ENCODE measurements at places on chromosomes 16 and 17.

DNA sequence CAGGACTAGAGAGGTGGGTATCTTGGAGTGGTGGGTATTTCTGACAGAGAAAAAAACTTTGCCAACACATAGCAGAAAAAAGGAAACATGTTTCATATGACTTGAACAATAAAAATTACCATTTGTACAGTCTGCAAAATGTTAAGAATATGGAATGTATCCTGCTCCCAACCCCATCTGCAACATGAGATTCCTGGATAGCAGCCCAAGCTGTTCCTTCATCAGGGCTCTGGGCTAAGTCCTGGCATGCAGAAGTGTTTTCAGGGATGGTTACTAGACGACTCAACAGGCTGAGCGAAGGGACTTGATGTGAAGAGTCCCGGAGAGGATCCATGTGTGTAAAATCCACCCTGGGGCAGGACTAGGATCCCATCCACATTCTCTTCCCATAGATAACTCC lies 121.0 kb upstream of the IRX3 start:
- no peak for DNase-seq

GRCh38 chr16:53743149-53743566 lies 39.2 kb downstream of the FTO start:
- no peak for DNase-seq

GRCh38 chr17:2435181-2435741 lies 34.4 kb upstream of the MNT start:
- DNase-seq = no peak

- no peak for DNase-seq
Observed at GRCh38 chr17:74748279-74748528, 224 bp upstream of the NHERF1 start.

DNA sequence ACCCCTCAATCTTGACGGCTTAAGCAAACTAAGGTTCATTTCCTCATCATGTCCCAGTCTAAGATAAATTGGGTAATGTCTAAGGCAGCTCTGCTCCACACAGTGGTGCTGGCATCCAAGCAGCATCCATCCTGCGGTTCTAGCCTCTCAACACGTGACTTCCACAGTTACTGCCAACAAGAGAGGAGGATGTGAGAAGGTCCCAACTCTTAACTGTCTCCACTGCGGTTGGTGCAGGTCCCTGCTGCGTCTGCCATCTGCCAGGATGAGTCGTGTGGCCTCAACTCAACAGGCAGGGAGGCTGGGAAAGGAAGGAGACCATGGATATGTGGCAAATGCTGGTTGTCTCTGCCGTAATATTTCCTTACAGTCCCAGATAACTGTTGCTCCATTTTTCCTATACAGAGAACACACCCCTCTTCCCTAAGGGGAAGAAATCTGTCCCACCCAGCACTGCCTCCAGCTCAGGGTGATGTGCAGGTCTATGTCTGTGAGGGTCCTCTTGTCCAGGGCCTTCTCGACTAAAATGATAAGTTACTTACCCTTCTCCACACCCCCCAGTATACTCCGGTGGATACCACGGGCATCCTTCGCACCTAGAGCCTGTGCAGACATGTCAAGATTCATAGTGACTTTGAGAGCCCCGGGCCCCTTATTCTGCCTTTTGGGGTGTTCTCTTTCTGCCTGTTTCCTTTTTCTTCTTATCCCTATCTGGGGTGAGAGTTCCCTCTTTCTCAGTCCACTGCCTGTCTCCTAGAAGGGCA lies 64.7 kb downstream of the KCNJ18 start:
- DNase-seq = no peak

GRCh38 chr16:55010492-55011160 lies 80.0 kb downstream of the IRX5 start:
- DNase-seq = no peak

- DNase-seq = peak; percentile 43
Observed at GRCh38 chr17:7261379-7262191, 693 bp downstream of the CLDN7 start.

DNA sequence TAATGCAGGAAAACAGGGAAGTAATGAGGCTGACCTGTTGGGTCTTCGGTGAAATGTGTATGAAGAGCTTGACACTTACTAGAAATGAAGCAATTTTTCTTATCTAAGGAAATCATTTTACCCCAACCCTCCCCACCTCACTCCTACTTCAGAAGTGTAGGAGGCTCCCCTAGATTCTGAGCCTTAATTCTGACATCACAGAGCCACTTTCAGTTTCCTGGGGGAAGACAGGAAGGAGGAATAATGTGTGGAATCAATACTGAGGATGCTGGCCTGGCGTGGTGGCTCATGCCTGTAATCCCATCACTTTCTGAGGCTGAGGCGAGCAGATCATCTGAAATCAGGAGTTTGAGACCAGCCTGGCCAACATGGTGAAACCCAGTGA lies 20.3 kb downstream of the FBRS start:
- no peak for DNase-seq

- no peak for DNase-seq
Observed at GRCh38 chr17:81931189-81931556, 3.6 kb upstream of the MAFG start.

- DNase-seq = no peak
Observed at GRCh38 chr17:3547628-3548027, 10.0 kb downstream of the TRPV3 start.

DNA sequence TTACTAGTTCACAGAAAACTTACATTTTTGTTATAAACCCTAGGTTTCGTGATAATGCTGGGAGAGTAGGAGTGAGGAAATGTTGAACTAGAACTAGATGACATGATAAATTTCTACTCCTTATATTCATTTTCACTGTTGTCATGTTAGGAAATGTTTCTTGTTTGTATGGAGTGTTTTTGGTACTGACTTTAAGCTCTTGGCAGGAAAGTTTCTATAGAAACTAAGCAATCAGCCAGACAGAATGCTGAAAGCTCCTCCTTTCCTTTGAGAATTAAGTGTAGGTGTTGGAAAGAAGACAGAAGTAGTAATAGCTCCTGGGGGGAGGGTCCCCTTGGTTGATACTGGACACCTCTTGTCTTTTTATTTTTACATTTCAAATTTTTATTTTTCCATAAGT lies 309.8 kb downstream of the MAP2K4 start:
- no peak for DNase-seq

GRCh38 chr17:50148226-50149090 lies 2.0 kb downstream of the PPP1R9B start:
- no peak for DNase-seq

DNA sequence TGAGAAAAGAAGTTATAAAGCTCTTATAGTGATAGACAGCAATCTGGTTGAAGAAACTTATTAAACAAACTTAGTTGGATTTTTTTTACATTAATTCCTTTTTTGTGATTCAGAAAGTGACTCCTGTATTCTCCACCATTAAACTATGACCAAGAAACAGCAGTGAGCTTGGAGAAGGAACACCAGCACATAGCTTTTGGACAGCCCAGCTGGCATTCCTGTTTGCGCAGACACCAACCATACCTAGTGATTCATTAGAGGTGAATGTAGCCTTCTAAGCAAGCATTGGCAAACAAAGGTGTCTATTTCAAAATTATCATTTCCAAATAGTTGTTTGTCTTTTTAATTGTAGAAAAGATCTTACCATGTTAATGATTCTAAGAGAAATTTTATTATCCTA lies 94.4 kb downstream of the STXBP4 start:
- DNase-seq = no peak

DNA sequence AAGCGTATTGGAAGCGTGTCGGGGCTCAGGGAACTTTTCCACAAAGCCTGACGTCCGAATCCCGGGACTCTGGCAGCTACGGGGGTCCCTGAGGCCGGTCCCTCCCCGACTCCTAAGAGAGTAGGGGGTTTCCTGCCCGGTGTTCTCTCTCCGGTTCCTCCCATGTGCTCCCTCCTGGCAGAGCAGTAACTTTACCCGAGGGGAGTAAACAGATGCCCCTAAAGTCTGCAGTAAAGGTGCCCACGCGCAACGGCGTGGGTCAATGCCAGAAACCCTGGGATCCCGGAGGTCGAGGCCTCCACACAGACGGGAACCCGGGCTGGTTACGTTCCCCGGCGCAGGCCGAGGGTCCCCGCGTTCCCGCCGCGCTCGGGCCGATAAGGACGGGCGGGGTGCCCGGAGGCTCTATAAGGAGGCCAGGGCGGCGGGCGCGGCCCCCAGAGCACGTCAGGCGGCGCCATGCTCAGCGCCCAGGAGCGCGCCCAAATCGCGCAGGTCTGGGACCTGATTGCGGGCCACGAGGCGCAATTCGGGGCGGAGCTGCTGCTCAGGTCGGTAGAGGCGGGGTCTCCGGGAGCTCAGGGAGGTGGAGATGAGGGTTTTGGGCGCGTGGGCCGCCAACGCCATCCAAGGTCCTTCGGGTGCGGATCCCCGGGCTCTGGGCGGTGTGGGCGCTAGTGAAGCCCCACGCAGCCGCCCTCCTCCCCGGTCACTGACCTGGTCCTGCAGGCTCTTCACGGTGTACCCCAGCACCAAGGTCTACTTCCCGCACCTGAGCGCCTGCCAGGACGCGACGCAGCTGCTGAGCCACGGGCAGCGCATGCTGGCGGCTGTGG lies at the start of gene HBM:
TSS of gene HBM (plus strand) at position 440 of the 836 bp plus-strand sequence. CDS start at position 460, 20 bp downstream.
- no peak for DNase-seq

- DNase-seq = no peak
Observed at GRCh38 chr16:27221576-27222248, 18.4 kb downstream of the KDM8 start.

DNA sequence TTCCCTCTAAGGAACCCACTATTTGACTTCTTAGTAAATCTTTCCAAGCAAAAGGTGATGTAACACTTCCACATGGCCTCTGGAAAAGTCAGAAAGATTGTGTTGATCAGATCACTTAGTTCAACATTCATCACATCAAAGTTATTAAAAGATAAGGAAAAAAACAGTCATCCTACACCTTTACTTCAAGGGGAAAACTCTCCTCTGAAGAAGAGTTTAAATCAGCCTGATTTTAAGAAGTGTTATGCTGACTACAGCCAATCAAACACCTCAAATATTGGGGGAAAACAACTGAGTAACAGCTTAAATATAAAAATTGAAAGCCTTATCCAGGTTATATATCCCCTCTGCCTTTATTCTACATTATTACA lies 19.6 kb upstream of the COPRS start:
- DNase-seq = no peak

DNA sequence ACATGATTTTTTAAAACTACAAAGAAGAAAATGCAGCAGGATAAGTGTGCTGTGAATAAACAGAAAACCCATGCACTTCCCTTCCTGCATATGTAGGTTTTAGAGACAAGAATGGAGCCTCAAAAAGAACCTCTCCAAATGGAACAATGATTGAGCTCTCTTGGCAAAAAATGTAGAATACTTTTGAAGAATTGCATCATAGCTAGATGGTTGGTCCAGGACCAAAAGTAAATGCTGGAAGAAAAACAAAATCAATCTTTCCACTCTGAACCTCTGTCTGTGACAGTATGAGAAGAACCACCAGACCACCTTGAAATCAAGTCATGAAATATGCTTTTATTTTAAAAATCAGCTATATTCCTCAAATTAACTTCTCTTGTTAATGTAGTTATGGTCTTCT lies 17.5 kb downstream of the HELZ start:
- DNase-seq = no peak

GRCh38 chr17:55190748-55191147 lies 74.0 kb upstream of the HLF start:
- DNase-seq = no peak

GRCh38 chr16:66952430-66953110 lies 8.5 kb upstream of the CES3 start:
- no peak for DNase-seq

GRCh38 chr16:10752843-10753523 lies 9.3 kb downstream of the NUBP1 start:
- no peak for DNase-seq

DNA sequence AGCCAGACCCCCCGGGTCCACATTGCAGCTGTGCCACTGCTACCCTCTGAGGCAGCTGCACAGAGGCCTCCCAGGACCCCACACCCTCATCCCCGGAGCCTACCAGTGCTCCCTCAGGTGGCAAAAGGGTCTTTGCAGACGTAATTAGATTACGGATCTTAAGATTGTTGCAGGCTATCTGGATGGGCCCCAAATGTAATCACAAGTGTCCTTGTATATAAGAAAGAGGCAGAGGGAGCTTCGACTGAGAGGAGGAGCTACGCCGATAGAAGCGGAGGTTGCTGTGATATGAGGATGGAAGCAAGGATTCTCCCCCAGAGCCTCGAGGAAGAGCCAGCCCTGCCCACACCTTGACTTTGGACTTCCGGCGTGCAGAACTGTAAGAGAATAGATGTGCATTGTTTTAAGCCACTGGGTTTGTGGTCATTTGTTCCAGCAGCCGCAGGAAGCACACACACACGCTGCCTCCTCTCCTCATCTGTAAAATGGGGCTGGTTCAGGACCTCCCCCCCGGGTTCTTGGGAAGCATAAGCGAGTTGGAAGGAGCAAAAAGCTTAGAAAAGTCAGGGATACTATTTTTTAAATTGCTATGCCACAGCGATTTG lies 10.5 kb upstream of the RAI1 start:
- DNase-seq = no peak

GRCh38 chr16:24729243-24729950 lies at the start of gene TNRC6A:
Gene TNRC6A, plus strand, starts transcription at chr16:24729651. Its CDS starts 191 bp downstream, at chr16:24729842.
- DNase-seq = peak; percentile 74

- DNase-seq = no peak
Observed at GRCh38 chr17:45895304-45895968, 1.1 kb downstream of the MAPT start.

- no peak for DNase-seq
Observed at GRCh38 chr16:21950782-21951521, 2.2 kb upstream of the UQCRC2 start.

GRCh38 chr17:20202141-20202621 lies 193.0 kb downstream of the SPECC1 start:
- DNase-seq = no peak

- DNase-seq = no peak
Observed at GRCh38 chr17:9221147-9221921, 200.0 kb downstream of the NTN1 start.

GRCh38 chr17:36900160-36900512 lies 37.1 kb upstream of the LHX1 start:
- no peak for DNase-seq

- no peak for DNase-seq
Observed at GRCh38 chr17:36889770-36890349, 47.4 kb upstream of the LHX1 start.

DNA sequence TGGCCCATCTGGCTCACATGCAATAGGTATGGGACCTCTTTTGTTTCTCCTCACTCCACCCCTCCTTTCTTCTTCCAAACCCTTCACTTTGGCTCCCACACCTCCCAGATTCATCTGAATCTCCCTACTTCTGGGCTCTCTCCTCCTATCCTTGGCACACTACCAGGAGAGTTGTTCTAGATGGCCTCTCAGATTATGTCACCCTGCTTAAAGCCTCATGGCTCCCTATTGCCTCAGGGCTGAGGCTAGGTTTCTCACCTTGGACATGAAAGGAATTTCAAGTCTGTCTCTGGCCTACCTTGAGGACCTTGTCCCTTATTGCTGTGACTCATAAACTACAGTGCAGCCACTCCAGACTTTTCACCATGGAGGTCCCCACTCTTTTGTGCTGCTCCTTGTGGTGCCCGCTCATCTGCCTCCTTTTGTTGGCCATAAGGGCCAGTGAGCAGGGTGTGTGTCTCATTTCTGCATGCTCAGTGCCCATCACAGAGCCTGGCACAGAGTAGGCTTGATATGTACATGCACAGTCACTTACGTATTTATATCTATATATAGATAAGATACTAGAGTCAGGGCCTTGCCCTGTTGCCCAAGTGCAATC lies 1.0 kb upstream of the MFAP4 start:
- no peak for DNase-seq

- DNase-seq = peak; percentile 70
Observed at GRCh38 chr16:10181196-10182162, 749 bp downstream of the GRIN2A start.

All from mesothelial cell of epicardium (in vitro differentiated cells).